Liver (tissue), 10 donors: ENCODE measurements at places on chromosomes 6 and 20. TPM values are rescaled to one million over a fixed set of nuclear protein-coding genes. Genes with fewer than 3 reads are reported as not detected.

DNA sequence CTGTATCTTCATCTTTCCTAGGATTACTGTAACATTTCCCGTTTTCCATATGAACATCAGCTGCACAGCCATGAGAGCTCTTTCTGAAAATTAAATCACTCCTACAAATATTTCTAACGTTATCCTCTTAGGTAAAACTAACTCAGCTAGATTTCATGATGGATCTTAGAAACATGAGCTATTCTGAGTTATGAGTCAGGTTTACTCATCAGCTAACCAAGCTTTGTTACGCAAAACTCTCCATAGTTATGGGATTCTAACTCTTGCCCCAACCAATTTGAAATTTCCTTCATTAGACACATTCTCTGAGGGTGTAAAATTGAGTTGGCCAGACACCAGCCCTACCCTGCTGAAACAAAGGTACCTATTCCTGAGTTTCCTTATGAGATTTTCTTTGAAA lies 14.0 kb downstream of the DEFB110 start:
- no peak for DNase-seq

GRCh38 chr20:29472606-29473005 lies 1784.9 kb upstream of the DEFB115 start:
- DNase-seq, result no peak

- peak; percentile 73 for DNase-seq
These were observed 33.8 kb upstream of the SCRT2 start for GRCh38 chr20:709423-709822.

- no peak for DNase-seq
These were observed 272.7 kb upstream of the MAP3K7 start for GRCh38 chr6:90859612-90860011.

DNA sequence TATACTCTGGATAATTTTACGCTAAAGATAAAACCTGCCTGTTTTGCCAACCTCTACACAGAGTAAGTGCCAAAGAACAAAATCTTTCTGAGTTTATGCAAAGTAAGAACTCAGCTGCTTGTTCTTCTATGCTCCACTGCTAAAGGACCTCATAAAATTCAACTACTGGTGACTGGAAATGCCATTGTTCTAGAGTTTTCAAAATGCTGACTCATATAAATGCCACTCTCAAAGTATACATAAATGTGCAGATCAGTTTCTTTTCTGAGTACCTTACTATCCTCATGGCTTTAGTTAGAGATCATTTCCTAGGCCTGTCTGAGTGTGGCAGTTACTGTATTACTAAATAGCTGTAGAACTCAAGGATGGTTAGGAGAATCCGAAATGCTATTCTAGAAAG lies 45.6 kb downstream of the LYRM4 start:
- no peak for DNase-seq

GRCh38 chr6:42527204-42527603 lies 36.6 kb upstream of the UBR2 start:
- no peak for DNase-seq

DNA sequence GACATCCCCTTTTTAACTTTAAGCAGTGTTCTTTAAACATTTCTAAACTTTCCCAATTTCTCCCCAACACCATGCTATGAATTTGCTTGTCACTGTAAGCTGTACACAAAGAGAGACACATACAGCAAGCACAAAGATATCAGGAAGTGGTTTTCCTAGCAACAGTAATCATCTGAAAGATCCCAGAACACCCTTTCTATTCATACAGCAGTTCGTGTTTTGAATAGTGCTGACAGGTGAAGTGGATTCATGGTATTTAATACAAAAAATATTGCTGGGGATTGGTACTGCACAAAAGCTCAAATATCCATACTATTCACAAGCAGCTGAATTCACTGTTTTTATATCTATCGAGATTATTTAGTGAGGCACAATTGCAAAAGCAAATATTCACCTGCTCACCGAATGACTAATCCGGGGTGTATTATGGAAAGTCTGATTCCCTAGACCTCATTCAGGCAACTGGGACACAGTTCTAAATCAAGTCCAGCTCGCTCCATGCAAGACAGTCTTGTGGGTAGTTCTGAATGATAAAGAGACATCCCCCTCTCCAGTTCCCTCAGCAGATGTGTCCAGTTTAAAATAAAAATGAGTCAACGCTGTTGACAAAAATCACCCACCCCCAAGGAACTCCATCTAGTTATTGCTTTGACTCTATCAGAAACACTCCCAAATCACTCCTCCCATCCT lies 107.1 kb upstream of the TSHZ2 start:
- DNase-seq, result no peak

GRCh38 chr20:57826666-57827287 lies 117.0 kb upstream of the PMEPA1 start:
- no peak for DNase-seq

DNA sequence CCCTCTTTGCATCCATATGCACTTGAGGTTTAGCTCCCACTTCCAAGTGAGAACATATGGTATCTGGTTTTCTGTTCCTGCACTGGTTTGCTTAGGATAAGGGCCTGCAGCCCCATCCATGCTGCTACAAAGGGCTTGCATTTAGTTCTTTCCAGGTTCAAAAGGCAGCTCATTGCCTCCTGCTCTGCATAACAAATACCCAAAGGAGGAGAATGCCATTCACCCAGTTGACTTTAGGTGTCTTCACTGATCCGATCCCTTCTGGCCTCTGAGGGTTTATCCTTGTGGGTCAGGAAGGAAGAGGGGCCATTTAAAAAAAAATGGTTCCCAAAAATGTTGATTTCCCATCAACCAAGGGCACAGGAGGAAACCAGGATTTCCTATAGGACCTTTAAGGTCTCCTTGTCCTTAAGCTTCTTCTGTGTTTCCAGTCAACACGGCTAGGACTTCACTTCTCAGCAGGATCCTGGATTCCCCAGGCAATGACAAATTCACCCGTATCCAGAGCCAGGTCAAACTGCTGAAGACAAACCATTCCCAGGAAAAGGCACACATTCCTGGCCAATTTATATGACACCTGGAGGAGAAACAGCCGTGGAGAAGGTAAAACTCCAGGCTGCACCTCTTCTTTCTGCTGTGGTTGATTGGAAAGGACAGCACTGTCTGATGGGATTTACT lies 447.7 kb upstream of the CDH4 start:
- DNase-seq, result no peak

Gene HMGCLL1
- 0.93 TPM for total RNA-seq

Gene SLC22A2
- total RNA-seq, result not detected

Gene VSTM2L
- 0.50 TPM for total RNA-seq
